ENCODE measurements at places on chromosomes 11 and 22.

GRCh38 chr22:27962268-27963044 lies 43.4 kb upstream of the PITPNB start:
- peak; percentile 59 for DNase-seq

- no peak for DNase-seq
Observed at GRCh38 chr11:74780248-74781005, 31.8 kb downstream of the RNF169 start.

GRCh38 chr11:17735818-17736578 lies 1.4 kb downstream of the KCNC1 start:
- DNase-seq: peak; percentile 78

DNA sequence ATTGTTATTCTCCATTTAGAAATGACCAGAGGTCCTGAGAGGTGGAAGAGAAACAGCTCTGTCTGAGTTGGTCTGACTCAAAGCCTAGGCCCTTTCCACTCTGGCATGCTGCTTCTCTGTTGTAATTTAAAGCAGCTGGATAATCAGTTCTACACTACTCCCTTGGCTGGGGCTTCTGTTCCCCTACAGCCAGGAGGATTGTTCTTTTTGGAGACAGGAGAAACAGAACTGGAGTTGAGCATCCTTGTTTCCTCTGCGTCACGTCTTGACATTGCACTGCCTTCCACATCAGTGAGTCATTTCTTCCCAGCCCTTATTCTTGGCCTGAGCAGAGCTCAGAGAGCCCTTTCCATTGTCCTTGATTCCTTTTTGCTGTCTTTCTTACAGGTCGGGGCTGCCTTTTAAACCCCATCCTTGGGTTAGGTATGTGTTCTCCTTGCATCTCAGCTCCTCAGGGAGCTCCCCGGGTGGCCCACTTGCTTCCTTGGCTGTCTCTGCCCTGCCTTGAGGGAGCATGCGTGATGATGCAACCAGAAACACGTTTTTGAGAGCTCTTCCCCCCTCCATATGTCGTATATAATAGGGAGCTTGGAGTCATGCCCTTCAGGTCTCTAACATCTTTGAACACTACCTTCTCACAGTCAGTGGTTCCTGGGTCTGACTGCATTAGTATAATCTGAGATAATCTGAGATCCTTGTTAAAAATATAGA lies 35.7 kb downstream of the CYB5R2 start:
- peak; percentile 22 for DNase-seq

- DNase-seq: no peak
Observed at GRCh38 chr11:74319139-74319816, 7.8 kb upstream of the P4HA3 start.

GRCh38 chr11:108223348-108224149 lies 682 bp downstream of the ATM start:
- DNase-seq: peak; percentile 71

GRCh38 chr11:84211896-84212295 lies 925.7 kb upstream of the CCDC90B start:
- no peak for DNase-seq

- no peak for DNase-seq
Observed at GRCh38 chr11:14502039-14502438, 2.4 kb upstream of the COPB1 start.

DNA sequence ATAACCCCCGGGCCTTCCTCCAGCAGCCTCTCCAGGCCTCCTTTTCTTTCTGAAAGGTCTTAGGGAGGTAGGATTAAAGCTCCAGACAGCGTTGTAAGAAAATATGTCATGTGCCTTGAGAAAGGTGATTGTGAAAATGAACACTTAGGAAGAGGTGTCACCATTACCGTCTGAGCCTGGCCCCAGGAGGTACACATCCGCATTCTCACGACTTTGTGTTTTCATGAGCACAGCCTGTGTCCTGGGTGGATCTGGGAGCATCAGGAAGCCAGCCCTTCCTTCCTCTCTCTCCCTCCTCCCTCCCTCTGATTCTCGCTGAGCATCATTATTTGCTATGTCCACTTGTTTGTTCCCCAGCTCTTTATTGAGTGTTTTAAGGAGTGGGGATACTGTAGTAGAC lies 105.1 kb upstream of the CRYBB3 start:
- DNase-seq: no peak

DNA sequence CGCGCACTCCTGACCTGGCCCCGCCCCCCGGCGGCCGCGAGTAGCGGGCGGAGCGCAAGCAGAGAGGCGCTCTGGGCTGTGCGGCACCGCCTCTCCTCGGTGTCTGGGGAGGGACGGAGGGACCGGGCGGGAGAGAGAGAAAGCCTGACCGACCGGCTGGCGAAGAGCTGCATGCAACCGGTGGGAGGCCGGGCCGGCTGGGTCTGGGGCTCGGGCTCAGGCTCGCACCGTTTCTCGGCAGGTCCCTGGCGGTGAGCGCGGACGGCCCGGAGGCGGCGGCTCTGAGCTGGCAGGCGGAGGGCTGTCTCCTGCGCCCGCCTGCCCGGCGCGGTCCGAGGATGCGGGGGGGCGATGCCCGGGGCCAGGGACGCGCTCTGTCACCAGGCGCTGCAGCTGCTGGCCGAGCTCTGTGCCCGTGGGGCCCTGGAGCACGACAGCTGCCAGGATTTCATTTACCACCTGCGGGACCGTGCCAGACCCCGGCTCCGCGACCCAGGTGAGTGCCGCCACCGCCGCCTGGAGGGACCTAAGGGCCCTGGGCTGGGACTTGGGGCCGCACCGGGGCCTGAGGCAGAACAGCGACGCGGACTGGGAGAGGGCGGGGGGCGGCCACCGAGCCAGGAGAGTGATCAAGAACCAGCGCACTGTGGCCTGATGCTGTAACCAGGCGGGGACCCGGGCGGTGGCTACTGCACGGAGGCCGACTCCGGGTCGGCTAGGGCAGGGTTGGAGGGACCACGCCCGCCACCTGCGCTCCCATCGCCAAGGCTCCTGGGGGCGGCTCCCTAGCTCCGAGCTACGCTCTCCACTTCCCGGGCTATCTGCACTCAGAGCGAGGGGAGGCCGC lies at the start of gene SYT9:
SYT9 (plus strand) TSS at position 69 of the 847 bp plus-strand sequence; CDS start at position 352, 283 bp downstream.
- DNase-seq: peak; percentile 85

DNA sequence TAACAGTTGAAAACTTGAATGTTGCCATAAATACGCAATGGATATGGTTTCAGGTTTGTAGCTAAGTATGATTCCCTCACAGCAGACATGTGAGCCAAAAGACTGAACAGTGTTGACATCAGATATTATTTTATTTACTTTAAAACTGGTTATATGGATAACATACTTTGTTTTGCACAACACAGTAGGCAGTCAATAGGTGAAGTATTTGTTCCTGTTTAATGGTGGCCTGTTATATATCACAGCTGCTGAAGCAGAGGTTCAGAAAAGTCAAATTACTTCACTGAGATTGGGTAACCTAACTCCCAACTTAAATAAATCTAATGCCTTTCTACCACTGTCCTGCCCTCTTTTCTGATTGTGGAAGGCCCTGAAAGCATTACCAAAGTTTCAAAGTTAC lies 44.6 kb downstream of the YAP1 start:
- DNase-seq: no peak

GRCh38 chr11:113681711-113682413 lies 24.2 kb downstream of the TMPRSS5 start:
- peak; percentile 97 for DNase-seq

GRCh38 chr22:31085493-31085824 lies 4.3 kb downstream of the SMTN start:
- DNase-seq: no peak

- peak; percentile 98 for DNase-seq
Observed at GRCh38 chr11:92843455-92843854, 126.0 kb upstream of the MTNR1B start.

DNA sequence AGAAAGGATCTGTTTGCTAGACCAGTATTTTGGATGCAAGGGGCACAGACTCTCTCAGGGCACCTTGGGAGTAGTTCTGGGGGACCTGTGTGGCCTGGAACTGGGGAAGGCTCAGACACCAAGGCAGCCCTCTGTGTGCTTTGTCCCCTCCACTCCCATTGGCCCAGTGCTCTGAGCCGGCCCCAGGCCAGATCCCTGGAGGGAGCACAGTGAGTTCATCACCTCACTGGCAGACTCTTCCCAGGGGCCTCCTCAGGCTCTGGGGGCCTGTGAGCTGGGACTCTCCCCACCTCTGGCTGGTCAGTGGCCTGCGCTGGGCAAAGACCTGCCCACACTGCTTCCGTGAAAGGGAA lies 51.7 kb downstream of the CHRDL2 start:
- no peak for DNase-seq

- no peak for DNase-seq
Observed at GRCh38 chr22:37306494-37306829, 24.2 kb downstream of the CYTH4 start.

DNA sequence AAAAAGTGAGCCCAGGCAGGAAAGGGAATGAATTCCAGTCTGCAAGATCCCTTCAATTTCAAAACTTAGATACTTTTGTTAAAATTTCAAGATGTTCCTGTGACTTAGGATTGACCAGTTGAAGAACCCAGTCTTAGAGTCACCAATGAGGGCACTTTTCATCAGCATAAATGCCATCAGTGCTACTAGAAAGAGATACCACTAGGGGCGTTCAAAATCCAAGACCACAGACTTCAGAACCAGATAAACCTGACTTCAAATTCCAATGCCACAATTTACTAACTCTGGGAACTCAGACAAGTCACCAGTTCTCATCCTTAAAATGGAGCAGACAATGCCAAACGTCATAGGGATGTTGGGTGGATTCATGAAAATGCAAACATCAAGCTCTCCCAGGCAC lies 523.2 kb downstream of the BUD13 start:
- no peak for DNase-seq

GRCh38 chr11:15705891-15706290 lies 591.2 kb downstream of the INSC start:
- DNase-seq: no peak

Data from NCI-H69 (cell line).